ENCODE measurements at places on chromosomes 11 and 22.

DNA sequence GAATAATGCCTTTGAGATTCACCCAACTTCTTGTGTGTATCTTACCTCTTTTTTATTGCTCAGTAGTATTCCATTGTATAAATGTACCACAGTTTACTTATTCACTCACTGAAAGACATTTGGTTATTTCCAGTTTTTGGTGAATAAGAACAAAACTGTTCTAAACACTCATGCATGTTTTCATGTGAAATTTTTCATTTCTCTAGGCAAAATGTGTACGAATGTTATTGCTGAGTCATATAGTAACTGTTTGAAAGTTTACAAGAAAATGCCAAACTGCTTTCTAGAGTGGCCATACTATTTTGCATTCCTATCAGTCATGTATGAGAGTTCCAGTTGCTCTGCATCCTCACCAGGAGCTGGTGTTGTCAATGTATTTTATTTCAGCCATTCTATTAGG, 8.8 kb upstream of the EMSY start:
- DNase-seq = no peak

- DNase-seq = no peak
Observed at GRCh38 chr22:45238957-45239680, 1.6 kb downstream of the KIAA0930 start.

- DNase-seq = no peak
Observed at GRCh38 chr11:115623021-115623451, 118.8 kb upstream of the CADM1 start.

GRCh38 chr11:58490827-58491226, 17.1 kb downstream of the OR5B21 start:
- DNase-seq = no peak

DNA sequence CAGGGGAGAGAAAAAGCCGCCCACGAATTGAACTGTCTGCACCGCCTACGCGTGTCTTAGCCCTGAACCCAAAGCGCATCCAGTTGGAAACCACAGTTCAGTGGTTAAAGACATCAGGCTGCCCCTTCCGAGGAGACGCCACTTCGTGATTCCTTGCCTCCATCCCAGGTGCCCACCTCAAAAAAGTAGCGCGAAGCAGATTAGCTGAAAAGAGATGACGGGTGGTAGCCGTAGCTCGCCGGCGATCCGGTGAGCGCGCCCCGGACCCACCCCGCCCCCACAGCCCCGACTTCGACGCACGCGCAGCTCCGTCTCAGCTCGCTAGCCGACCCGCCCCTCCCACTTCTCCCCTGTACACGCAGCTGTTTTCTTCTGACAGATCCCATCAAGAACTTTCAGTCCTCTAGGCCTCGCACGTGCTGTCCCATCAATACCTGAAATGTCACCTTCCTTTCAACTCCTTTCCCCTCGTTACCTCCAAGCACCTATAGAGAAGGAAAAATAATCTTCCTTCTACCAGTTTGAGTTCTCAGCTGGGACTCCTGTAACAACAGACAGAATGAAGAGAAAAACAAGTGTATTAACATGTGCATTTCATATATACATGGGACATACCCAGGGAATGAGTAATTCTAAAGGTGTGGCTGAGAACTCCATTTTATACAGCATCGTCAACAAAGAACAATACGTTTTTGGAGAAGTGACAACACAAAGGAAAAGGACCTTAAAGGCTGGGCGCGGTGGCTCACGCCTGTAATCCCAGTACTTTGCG, 49.5 kb downstream of the OR4D9 start:
- DNase-seq = peak; percentile 75

DNA sequence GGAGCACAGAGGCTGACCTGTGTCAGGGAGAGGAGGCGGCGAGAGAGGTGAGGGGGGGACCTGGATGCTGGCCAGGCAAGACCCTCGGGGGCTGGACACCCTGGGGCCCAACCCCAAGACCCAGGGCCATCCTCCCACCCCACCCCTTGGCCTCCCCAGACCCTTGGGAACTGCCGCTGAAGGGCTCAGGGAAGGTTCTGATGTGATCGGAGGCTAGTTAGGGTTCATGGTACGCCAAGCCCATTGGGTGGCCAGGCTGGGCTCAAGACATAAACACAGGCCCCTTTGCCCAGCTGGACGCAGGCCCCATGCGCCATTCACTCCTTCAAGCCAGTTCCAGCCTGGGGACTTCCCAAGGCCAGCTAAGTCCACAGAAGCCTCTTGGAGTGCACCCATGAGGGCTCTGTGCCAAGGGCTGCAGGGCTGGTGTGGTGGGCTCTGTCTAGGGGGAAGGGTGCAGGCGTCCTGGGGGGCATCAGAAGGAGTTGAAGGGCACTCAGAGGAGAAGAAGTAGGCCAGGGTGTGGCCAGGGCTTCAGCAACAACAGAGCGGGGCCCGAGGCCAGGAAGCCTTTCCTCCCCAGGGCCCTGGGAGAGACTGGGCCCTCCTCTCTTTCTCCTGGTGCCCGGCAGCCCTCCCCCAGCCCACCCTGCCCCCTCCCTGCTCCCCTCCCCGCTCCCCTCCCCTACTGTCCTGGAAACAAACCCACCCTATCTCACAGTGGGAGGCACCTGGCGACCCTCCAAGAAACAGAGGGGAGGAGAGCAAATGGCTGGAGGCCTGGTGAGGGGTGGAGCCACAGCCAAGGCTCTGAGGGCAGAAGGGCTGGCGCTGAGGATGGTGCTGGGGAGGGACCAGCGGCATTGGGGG, 12.9 kb downstream of the TSPAN32 start:
- no peak for DNase-seq

GRCh38 chr11:22699388-22699787, 33.0 kb downstream of the GAS2 start:
- no peak for DNase-seq

DNA sequence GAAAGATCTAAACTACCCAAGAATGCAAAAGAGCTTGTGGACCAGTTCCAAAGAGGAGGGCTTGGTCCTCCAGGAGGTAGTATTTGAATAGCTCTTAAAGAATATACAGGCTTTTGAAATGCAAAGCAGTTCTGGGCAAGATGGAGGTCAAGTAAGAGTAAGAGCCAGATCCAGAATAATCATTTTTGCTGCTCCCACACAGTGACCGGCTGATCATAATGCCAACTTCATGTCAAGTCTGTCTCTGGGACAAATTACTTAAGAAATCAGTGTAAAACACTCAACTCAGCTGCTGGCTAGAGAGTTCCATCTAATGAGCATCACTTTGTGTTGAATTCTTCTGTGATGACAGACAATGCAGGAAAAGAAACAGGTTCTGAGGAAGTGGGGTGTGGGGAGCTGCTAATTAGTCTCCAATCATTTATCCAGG, 250.9 kb upstream of the NARS2 start:
- DNase-seq = no peak

DNA sequence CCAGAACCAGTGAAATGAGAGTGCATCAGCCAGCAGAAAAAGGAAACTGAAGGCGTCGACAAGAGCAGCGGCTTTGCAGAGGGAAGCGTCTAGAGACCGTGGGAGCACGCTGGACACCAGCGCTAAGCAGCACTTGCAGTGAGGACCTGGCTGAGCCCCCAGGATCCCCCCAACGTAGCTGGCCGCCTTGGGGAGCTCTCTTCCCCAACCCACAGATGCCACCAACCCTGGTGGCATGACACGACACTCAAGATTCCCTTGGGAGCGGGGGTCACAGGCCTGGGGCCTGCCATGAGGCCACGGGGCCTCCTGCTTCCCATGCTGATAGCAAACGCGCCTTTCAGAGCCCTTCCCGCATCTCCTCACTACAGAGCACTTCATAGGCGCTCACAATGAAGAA, 13.4 kb upstream of the TESMIN start:
- no peak for DNase-seq

GRCh38 chr22:21920341-21921183, 32.1 kb downstream of the PPM1F start:
- no peak for DNase-seq

DNA sequence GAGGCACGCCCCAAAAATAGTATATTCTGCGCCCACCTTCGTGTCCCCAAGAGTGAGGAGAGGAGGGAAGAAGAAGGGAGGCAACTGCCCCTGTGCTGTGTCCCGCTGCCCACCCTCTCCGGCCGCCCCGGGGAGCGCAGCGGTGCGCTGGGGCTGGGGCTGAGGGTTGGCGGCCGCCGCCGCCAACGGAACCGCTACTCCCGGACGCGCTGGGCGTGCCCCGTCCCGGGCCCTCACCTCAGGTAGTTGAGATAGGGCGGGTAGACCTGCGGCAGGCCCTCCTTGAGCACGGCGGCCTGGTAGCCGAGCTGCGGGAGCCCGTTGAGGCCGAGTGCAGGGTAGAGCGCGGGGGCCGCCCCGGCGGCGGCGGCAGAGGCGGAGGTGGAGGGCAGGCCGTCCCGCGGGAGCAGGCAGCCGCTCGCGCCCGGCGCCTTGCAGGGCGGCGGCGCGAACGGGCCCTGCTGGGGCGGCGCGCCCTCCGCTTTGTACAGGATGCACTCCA, 2.4 kb downstream of the PGR start:
- no peak for DNase-seq

DNA sequence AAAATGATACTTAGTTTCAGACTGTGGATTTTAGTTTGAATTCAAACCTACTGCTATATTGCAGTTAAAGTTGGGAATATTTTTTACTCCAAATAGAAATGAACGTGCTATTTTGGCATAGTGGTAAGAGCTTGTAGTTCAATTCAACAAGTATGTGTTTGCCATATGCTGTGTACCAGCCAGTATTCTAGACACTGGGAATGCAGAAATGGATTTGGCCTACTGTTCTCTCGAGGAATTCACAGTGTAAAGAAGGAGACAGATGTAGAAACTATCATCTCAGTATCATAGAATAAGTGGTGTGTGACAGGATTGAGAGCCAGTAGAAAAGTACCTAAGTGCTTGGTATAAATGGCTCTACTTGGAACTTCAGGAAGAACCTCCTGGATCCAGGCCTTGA, 80.4 kb downstream of the ATXN10 start:
- no peak for DNase-seq

DNA sequence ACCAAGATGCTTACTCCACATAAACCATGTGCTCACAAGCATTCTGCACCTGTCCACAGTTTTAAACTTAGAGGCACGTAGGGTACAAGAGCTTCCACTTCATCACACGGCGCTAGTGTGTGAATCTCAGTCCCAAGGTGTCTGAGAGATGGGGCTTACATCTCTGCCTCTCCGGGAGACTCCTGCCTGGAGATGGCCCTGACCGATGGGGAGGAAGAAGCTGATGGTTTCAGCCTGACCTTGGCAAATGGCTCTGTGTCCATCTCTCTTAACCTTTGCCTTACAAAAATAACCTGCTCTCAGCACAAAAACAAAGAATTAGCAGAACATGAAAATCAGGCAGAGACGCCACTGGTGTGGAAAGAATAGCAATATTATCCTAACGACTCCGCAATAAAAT, 559.3 kb upstream of the B3GAT1 start:
- DNase-seq = no peak

DNA sequence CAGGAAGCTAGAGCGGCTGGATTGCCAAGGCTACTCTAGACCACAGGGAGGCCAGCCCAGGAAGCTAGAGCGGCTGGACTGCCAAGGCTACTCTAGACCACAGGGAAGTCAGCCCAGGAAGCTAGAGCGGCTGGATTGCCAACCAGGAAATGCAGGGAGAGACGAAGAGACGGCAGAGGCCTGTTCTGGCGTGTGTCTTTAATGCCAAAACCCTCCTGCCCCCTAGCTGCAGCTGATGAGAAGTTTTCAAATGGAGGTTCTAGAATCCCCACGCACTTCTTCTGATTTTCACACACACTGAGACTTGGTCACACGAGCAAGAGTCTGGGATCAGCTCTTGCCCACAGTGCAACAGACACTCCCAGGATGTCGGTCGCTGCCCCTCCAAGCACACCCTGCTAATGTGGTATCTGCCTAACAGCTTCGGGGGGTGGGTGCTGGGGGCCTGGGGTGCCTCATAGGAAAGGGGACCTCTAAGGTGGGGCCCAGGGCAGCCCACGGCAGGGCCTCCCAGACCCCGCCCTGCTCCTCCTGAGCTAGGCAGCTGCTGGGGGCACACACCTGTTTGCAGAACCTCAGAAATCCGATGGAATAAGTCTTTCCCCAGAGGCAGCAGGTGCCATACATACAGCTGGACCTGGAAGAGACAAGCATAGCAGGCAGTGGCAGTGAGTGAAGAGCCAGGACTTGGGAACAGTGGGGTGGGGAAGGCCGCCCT, 28.5 kb downstream of the MAFF start:
- DNase-seq = no peak

DNA sequence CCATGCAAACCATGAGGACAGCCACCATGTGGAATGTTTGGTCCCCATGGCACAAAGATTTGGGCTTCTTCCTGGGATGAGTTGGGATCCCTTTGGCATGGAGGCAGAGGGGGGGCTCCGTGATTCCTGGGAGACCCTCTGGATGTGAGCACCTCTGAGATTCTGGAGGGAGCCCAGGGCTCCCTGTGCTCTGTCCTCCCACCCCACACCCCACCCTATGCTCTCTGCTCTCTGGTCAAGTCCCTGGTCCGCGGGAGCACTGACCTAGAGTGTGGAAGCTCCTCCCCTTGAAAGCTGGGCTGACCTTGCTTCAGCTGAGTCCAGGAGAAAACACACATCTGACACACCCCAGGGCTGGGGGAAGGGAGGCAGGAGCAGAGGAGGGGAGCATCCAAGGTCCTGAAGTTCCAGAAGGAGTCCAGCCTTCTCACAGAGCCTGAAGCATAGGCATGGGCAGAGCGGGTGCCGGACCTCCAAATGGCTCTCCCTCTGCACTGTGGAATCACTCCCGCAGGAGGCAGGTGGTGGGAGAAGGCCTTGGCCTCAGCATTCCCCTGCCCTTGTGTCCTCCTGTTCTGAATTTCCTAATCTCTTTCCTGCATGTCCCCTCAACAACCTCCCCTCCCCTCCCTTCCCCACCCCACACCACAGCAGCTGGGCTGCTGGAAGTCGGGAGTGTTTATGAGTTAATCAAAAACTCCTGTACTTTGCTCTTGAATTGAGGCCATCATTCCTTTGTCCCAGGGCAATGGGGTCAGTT, 25.7 kb upstream of the OAF start:
- no peak for DNase-seq

DNA sequence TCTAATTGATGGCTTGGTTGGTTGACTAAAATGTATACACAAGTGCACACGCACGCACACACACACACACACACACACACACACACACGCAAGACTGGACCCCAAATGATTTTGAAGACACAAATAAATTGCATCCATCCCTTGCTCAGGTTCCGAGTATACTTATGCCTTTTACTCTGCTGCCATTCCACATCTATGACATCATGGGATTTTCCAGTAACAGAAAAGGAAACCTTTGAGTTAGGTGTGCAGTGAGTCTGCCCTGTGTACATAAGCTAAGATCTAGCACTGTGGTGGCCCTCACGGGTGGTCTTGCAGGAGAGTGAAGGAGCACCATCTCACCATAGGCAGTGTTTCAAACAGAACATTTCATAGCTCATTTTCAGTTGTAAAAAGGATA, 20.5 kb upstream of the LARGE1 start:
- DNase-seq = no peak

GRCh38 chr11:80816966-80817365, 1376.1 kb upstream of the TENM4 start:
- DNase-seq = no peak

DNA sequence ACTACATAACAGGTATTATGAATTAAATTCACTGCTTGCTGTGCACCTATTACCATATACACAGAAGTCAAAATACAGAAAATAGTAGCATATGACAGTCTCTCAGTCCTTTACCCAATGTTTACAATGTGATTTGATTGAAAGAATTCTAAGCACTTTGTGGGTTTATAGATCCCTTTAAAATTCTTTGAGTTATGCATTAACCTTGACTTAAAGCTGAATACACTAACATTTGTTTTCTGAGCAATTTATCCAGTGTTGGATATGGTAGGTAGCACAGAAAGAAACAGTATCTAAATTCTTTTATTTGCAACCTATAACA, 230.8 kb upstream of the DDI1 start:
- no peak for DNase-seq
